Left ventricle myocardium superior (tissue), 1 donor: ENCODE measurements at places on chromosomes 2 and 18. TPM values are rescaled to one million over a fixed set of nuclear protein-coding genes. Genes with fewer than 3 reads are reported as not detected.

The LIMS4 gene
- total RNA-seq = 2.8 TPM

The LYPD6B gene
- total RNA-seq = not detected

The CHST10 gene
- 10.7 TPM for total RNA-seq

The MC5R gene
- total RNA-seq = not detected

The CASP10 gene
- 6.4 TPM for total RNA-seq

The SPP2 gene
- not detected for total RNA-seq

The PCGF1 gene
- total RNA-seq = 26.8 TPM

The GDF7 gene
- 0.32 TPM for total RNA-seq

The MATN3 gene
- total RNA-seq = 0.32 TPM

The HOXD13 gene
- not detected for total RNA-seq
